Muscle of leg (tissue), 16 donors: ENCODE measurements at places on chromosomes 3 and 15.

DNA sequence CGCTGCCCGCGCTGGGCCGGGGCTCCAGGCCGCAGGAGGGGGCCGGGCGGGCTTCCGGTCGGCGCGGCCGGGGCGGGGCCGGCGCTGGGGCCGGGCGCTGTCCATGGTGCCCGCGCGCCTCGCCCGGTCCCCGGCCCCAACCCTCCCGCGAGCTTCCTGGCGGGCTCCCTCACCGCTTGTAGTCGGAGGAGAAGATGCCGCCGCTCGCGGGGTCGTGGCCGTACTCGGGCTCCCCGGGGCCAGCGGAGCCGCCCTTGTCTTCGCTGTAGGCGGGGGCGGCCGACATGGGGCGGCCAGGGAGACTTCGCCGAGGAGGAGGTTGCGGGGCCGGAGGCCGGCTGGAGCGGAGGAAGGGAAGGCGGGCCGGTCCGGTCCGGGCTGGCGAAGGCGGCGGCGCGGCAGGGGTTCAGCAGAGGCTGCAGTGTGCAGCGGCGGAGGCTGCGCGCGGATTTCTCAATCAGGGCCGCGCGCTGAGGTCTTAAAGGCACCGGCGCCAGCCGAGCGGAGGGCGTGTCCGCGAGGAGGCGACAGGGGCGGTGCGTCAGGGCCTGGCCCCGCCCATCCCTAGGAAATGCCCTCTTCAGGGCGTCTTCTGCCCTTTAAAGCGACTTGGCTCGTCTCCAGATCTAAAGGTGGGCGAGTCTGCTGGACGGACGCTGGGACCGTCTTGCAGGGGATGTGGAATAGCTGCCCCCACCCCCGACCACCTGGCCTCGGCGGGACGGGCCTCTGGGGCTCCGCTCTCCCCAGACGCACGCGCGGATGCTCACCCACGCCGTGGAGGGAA lies at the start of gene AP3B2:
Gene AP3B2 (minus strand): TSS at position 455 of the 787 bp plus-strand sequence. CDS start 169 bp downstream, at position 286.
- DNase-seq = peak; percentile 78

DNA sequence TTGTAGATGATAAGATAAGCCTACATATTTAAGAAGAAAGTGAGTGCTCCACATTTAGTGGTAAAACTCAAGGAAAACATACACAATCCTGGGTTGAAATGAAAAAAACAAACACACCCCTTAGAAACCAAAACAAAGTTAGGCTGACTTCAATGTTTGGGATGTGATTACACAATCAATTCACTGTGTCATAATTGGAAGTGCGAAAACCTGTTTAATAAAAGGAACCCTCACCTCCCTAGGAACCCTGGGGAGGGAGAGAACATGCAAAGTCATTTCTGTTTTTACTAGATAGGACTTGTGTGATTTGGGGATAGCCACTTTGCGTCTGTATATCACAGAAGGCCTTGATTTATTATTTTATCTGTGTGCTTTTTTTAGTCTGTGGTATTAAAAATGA lies 275.0 kb downstream of the NFKBIZ start:
- DNase-seq = no peak

- DNase-seq = peak; percentile 9
Measured at GRCh38 chr3:132407025-132407424, 10.3 kb upstream of the DNAJC13 start.

DNA sequence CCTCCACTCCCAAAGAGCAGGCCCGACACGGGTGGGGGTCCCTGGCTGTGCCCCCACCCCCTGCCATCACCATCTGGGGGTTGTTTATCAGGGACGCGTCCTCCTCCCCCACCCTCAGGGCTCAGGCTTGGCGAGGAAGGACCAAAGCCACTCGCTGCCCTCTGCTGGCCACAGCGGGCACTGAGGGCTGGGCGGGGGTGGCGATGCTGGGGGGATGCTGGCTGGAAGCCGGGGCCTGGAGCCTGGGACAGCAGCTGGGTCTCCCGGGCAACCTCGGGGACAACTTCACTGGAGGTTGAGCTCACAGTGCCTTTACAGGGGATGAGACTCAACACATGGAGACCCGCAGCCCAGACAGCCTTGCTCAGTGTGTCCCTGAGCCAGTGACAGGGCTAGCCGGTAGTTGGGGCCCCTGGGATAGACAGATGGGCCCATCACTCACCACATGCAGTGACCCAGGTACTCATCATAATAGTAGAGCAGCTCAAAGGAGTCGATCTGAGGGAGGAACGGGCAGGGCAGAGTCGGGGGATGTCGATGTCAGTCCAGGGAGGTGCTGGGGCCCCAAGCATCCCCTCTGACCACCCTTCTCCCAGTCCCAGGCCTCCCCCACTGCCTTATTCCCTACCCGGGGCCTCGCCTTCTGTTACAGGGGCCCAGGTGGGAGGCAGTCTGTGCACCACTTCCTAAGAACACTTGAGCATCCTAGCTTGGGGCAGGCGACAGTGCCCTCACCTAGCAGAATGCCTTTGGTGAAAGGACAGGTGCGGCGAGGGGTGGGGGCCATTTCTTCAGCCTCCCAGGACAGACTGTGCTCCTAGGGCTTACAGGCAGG lies 5.9 kb upstream of the CALML4 start:
- DNase-seq = peak; percentile 76

- no peak for DNase-seq
Measured at GRCh38 chr3:14721126-14721864, 46.4 kb downstream of the C3orf20 start.

DNA sequence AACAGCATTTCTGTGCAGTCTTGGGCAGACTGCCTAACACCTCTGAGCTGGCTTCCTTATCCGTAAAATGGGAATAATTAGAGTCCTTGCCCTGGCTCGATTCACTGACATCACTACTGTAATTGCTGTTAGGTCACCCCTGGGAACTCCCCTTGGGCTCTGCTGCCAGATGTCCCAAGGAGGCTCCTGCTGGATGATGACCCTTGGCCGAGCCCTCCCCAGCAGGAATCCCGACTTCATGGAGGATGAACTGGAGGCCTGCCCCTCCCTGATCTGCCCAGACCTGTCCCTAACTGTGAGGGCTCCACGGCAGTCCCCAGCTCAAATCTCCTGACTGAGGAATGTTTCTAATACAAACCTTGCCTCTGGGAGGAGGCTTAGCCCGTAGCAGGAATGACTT lies 18.0 kb downstream of the ESYT3 start:
- DNase-seq = no peak

DNA sequence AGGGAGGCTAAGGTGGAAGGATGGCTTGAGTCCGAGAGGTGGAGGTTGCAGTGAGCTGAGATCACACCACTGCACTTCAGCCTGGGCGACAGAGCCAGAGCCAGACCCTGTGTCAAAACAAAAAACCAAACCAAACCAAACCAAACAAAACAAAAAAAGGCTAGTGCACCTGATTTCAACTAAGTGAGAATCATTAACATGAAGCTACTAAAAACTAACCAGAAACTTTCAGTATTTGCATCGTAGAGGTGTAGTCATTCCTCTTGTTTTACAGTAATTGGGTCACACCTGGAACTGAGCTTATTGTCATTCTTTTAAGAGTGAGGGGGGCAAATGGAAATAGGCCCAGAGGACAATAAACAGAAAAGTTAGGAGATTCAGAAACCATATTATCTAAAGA lies 58.5 kb downstream of the ST6GAL1 start:
- no peak for DNase-seq

GRCh38 chr15:82910721-82911120 lies 41.8 kb downstream of the HOMER2 start:
- DNase-seq = no peak

- DNase-seq = no peak
Measured at GRCh38 chr3:71067977-71068654, 515.4 kb downstream of the FOXP1 start.

DNA sequence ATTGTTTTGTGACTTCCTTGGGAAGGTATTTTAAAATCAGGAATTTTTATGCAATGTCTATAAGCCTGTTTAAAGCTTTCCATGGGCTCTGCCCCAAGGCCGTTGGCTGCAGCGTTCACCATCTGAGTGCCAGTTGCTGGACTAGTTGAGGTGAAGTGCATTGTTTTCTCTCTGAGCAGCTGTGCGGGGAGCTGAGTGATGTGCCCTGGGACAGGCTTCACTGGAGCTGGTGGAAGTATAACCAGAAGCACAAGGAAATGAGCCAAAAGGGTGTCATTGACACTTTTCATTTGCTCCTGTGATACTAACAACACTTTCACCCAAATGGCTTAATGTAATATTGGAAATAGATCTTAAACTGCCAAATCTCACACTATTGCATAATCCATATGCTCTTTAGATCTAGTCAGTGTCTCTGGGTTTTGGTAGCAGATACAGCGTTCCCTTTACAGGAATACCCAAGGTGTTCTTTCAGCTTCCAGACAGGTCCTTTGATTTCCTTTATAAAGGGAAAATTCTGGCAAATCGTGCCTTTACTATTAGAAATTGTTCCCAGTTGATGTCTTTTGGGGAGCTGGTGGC lies 29.2 kb downstream of the APH1B start:
- peak; percentile 31 for DNase-seq

GRCh38 chr3:26683902-26684301 lies 61.3 kb downstream of the LRRC3B start:
- DNase-seq = peak; percentile 14
